ENCODE measurements at places on chromosomes 7 and 10.
A peak's percentile ranks its signal among the peaks of the same experiment; 100 is the strongest.

DNA sequence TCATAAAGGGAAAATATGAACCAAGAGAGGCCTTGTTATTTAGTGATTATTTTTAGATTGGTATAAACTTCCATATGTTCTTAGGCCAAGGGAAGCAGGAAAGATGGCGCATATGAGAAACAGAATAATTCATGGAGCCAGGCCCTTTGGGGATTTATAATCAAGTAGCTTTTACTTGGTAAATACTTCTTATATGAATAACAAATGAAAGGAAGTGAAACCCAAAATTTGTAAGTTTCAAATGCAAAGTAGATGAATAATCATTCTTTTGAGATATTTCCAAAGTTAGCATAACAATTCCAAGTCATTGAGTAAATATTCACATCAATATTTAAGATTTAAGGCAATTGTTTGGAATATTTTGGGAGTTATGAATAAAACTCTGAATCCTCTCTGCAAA is 13.9 kb upstream of the OPTN start:
- DNase-seq, result no peak

DNA sequence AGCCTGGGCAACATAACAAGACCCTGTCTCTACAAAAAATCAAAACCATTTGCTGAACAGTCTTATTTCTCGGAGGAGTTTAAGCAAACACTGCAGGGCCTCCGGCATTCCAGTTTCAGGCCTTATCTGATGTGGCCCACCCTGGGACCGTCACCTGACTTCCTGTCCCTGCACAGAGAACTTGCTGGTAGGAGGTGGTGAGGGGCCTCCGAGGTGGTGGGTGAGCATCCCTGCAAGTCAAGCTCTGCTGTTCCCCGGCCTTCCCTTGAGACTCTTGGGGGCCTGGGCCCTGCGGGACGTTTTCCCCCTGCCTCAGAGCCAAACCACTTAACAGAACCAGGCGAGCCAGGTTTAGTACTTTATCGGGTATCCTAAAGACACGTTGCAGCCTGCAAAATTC is 44.5 kb upstream of the AP5Z1 start:
- no peak for DNase-seq

GRCh38 chr10:11835704-11836103 is 12.5 kb downstream of the PROSER2 start:
- no peak for DNase-seq

- DNase-seq, result no peak
These were observed 12.8 kb upstream of the POT1 start for GRCh38 chr7:124942399-124942798.

DNA sequence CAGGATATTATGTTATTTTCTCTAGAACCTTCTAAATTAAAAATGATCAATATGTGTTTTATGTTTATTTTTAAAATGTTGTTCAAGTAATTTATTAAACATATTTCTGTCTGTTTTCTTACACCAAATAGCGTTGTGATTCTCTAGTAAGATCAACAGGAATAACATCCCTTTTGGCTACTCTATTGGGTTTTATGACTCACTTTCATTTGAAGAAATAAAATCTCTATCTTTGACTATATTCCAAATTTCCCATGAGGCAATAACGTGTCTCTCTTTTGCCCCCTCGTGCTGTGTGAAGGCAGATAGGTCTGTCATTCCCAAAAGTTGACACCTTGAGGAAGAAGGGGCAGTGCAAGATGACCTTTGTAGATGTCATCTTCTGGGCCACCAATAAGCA is 40.9 kb downstream of the ITGA8 start:
- DNase-seq, result no peak

GRCh38 chr7:131583430-131583829 is 27.0 kb upstream of the PODXL start:
- no peak for DNase-seq

DNA sequence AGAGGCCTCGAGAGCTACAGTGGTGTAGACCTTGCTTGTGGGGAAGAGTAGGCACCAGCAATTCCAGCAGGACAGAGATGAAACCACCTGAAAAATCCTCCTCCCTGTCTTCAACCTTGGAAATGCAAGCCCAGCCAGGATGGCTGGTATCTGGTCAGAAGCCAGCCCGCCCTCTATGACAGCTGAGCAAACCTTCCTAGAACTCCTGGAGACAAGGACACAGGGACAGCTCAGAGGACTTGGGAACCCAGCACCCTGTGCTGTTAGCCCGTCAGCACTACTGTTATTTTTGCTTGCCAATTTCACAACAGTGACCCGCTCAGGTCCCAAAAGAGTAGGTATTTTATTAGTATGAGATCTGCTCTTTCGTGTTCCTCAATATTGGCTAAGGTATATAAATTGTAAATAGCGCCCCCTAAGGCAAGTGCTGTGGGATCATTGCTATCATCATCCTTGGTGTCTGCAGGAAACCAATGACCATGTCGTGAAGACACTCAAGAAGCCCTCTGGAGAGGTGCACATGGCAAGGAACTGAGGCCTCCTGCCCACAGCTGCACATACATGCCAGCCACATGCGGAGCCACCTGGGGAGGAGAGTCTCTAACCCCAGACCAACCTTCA is 156.5 kb upstream of the CHST15 start:
- no peak for DNase-seq

DNA sequence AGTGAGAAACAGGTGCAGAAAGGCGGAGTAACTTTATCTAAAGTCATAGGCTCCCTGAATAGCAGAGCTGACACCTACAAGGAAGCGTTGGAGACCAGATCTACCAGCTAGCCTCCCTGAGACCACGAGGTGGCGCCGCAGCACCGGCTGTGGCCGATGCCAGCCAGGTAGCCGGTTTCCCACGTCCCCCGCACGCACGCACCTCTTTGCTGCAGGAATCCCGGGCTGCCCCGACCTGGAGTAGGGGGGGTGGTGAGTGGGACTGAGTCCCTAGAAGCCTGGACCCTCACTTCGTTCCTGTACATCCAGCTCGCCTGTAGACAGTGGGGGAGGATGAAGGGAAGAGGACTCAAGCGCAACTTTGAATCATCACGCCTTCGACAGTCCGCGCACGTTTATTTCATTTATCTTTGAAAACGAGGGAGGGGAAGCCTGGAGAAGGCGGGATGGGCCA is 3.7 kb downstream of the ELOVL3 start:
- DNase-seq, result peak; percentile 43

GRCh38 chr7:159056737-159057136 is 87.9 kb downstream of the VIPR2 start:
- DNase-seq, result no peak

- no peak for DNase-seq
These were observed 297.1 kb downstream of the GALNT17 start for GRCh38 chr7:71429083-71429482.

GRCh38 chr7:13989126-13989948 is at the start of gene ETV1:
ETV1 (minus strand) TSS chr7:13989666; CDS start chr7:13989052, 614 bp downstream.
- peak; percentile 70 for DNase-seq

DNA sequence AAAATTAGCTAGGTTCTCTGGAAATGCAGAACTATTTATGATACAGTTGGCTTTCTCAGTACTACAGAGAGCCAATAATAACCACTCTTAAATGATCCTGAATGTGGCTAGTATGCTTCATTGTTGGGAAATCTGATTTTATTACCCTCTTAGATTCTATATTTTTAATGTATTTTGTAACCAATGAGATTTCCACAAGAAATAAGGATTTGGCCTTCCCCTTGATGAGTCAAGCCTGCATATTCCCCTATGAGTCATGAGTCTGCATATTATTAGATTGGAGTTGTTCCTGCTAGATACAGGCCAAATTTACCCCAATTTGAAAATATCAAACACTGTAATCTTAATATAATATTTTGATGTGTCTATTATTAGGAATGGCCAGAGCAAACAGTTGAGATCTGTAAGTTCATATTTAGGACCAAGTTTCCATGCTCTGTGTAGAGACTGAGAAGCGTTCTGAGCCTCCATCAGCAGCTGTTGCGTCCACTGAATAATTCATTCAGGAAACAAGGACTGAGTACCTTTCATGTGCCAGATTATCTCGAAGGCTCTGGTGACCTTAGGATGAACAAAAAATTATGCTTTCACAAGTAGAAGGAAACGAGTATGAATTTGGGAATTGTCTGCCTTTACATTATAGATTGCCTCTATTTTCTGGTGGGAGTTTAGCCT is 793.4 kb downstream of the NRG3 start:
- DNase-seq, result no peak

- no peak for DNase-seq
These were observed 187.2 kb upstream of the LYZL2 start for GRCh38 chr10:30816820-30817171.

GRCh38 chr10:92839191-92840085 is 8.9 kb upstream of the EXOC6 start:
- DNase-seq, result no peak

- DNase-seq, result no peak
These were observed 99.8 kb downstream of the ICA1 start for GRCh38 chr7:8162181-8162580.

DNA sequence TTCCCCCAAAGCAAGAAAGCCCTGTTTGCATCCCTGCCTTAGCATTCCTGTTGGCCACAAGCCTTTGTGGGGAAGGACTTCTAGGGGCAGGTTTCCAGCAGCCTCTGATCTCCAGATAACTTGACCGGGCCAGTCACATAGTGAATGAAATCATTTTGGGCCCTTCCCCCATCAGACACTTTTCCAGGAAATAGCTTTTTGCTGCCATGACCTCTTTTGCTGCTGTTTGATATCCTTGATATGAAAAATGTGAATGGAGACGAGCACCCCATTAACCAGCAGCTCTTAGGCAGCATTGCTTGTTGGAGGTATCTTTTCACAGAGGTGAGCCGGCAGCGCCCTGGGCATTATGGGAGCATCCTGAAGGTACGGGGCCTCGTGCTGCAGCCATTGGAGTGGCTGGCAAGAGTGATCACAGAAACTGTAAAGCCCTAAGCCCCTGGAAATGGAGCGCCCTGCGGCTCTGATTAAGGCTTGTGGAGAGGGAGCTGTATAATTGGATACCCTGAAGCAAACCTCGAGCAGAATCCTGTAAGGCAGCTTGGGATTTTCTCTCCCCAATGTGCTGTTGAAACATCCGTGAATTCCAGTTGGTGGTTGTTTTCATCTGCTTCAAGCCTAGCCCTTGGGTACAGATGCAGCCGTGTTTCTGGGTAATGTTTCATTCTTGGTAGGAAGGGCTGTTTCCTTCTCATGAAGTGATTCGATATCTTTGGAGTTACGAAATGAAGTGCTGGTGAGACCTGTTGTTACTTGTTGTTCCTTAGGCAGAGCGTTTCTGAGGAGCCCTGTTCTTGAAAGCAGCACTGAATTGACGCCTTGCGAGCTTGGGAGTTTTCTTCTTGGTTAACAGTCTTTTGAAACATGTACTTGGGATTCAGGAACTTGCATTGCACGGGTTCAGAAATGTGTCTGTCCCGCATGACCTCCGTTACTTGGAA is 179.0 kb downstream of the PTEN start:
- no peak for DNase-seq

DNA sequence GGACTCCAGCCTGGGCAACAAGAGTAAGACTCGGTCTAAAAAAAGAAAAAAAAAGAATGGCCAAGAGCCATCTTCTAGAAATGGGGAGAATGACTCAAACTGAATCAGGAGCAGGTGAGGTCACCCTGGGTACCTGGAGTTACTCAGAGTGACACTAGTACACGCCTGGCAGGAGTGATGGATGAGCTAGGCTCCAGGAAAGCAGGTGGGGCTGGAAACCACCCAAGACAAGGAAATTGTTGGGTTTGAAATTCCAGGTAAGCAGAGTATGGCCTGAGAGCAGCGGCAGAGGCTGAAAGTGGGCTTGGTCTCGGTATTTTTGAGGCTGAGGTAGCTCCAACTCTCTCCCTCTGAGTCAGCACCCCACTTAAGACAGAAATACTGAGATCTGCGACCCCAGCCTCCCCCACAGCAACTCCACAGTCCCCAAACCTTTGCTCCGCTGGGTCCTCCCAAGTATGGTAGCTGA is 18.5 kb downstream of the DDIT4 start:
- DNase-seq, result no peak

DNA sequence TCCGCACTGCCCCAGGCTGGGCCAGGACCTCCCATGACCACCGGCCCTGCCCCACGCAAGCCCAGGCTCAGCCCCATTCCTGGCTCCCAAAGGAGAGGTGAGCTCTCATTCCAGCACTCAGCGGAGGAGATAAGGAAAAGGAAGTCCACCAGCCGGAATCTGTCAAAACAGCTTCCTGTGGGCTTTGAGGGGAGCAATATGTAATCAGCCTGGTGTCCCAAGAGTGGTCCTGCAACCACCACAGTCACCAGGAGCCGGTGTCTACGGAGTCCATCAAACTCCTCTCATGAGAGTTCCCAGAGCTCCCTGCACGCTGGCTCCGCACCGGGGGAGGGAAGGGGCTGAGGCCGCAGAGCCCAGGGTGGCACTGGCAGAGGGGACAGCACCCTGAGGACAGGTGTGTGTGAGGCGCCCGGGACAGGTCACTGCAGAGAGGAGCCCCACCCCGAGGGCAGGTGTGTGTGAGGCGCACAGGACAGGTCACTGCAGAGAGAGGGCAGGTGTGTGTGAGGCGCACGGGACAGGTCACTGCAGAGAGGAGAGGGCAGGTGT is 57.9 kb downstream of the STK32C start:
- no peak for DNase-seq

GRCh38 chr7:73560109-73560835 is 2.8 kb upstream of the BCL7B start:
- no peak for DNase-seq
